ENCODE measurements at places on chromosomes 16 and 17.

DNA sequence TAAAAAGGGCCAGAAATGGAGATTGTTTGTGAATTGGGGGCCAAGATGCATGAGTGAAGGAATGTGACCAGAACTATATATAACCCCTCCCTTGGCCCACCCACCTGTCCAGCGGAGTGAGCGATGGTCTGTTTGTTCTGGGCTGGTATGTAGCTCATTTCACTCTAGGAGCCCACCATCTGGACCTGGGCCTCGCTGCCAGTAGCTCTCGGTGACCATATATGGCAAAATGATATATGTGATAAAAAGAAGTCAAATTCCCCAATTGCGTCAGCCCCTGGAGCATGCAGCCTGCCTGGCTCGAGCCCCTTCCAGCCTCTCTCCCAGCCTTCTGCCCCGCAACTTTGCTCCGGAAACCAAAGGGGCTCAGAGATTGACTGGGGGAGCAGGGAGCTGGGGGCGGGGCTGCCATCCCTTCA lies 47.3 kb downstream of the CCDC42 start:
- DNase-seq = no peak

- no peak for DNase-seq
Measured at GRCh38 chr17:266219-266618, 84.8 kb upstream of the DOC2B start.

DNA sequence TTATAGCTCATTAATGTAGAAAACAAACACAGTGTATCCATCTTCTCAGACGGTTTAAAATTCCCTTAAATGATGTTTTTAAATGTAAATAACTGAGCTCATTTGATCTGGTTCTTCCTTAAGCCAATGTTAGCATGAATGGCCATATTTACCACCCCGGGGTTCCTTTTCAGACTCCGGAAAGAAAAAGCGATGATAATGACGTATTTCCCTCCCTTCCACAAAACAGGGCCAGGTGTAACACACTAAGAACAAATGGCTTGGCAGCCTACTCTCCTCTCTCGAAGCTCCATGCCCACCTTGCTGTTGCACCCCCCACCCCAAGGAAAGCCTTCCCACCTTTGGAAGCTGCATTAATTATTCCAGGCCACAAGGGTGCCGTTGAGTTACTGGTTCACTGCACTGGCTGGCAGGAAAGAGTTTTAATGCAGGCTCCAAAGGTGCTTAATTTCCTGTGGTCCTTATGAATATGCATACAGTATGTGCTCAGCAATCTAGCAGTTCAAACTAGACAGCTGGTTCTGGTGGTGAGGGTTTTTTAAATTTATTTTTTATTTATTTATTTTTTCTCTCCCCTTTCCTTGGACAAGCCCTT lies 378.9 kb downstream of the WWOX start:
- peak; percentile 4 for DNase-seq

DNA sequence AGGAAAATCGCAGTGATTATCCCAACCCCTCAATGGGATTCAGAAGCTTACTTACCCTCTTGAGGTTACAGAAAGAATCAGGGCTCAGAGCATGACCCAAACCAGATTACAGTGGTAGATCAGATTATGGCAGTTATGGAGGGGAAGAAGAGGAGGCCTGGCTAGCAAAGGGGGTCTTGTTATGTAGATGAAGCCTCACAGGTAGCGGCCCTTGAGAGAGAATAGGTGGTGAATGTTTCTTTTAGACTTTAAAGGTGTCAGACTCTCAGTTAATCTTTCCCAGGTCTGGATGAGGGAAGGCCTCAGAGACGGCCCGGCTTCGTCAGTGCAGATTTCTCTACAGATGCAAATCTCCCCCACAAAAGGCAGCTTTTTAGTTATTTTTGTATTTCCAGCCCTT lies 15.6 kb downstream of the RNF112 start:
- no peak for DNase-seq

- no peak for DNase-seq
Measured at GRCh38 chr16:87361916-87362619, 21.5 kb downstream of the FBXO31 start.

DNA sequence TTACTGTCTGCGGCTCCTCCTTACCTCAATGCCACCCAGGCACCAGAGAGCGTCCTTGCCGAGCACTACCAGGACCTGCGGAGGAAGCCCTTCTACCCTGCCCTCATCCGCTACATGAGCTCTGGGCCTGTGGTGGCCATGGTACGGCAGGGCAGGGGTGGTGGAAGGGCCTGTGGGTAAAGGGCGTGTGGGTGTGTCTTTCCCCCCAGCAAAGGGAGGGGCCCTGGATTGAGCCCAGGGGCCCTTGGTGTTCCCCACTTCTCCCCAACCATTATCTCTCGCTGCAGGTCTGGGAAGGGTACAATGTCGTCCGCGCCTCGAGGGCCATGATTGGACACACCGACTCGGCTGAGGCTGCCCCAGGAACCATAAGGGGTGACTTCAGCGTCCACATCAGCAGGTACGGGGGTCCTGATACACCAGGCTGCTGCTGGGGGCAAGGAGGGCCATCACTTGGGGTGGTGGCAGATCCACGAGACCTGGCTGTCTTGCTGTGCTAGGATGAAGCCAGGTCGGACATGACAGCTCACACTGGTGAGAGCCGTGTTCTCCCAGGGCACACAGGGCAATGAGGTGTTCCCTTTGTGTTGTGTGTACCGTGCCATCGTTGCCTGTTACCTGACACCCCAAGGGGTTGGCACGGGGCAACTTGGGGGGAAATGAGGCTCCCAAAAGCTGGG lies 2.2 kb upstream of the DECR2 start:
- DNase-seq = no peak

- no peak for DNase-seq
Measured at GRCh38 chr16:21028728-21029127, 121.9 kb downstream of the DNAH3 start.

DNA sequence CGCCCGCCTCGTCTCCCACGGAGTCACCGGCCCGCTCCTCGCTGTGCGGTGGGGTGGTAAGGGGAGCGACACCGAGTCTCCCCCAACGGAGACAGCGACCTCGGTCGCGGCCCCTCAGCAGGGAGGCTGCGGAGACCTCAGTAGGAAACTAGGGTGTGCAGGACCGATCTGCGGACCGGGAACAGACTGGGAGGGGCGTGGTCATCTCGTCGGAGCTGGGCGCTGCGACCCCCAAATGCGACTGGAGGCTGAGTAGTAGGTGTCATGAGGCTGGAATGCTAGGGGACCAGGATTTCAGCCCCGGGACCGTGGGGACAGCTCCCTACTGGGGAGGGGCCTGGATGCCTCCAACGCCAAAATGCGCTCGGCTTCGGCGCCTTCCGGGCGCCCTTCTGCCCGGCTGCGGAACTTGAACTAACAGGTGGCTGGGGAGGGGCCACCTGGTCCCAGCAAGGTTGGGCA lies 1.3 kb downstream of the CACNG4 start:
- DNase-seq = no peak

- no peak for DNase-seq
Measured at GRCh38 chr16:24424364-24424763, 115.0 kb upstream of the RBBP6 start.

GRCh38 chr16:25553711-25554436 lies 137.9 kb upstream of the HS3ST4 start:
- DNase-seq = no peak

DNA sequence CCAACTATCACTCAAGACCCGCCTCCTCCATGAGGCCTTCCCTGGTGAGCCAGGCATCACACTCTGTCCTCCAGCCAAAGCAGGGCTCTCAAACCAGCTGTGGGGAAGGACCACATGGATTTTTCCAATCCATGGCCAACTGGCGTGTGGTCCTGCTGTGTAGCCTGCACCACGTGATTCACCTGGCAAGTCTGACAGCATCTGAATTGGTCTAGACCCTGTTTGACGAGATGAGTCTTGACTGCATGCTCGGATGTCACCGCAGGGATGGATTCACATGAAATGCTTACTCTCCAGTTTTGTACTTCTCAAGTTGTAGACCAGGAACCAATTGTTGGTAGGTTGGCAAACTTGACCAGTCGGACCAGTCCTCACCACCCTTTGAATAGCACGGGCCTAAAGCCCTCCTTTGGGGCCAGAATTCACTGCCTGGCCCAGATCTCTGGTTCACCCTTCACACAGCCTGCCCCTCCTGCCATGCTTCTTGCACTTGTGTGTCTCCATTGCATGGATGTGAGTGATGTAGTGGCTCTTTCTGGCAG lies 9.9 kb downstream of the CRHR1 start:
- no peak for DNase-seq
